Left ventricle myocardium inferior (tissue), 1 donor: ENCODE measurements at places on chromosomes 1 and 21. TPM values are rescaled to one million over a fixed set of nuclear protein-coding genes. Genes with fewer than 3 reads are reported as not detected.
A peak's percentile ranks its signal among the peaks of the same experiment; 100 is the strongest.

AADACL3 gene
- not detected for total RNA-seq

CFAP107 gene
- total RNA-seq = not detected

LCE1F gene
- total RNA-seq = not detected

DNA sequence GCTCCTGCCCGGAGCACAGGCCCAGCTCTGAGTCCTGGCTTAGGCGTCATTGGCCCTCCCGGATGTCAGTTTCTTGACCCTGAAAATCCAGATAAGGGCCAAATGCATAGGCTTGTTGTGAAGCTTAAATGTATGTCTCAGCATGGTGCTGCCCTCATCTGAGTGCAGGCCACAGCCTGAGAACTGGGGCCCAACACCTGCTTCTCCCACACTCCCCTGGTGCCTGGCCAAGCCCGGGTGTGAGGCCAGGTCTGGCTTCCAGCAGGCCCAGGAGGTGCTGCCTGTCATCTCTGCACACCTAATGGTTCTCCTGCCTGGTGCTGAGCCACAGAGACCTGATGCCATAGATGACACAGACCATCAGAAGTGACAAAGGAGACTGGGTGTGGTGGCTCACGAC is 14.0 kb downstream of the MX2 start:
- no peak overlapping the region for H3K4me3 ChIP-seq
- peaks cover 39% of the 10 kb centered on the region for H3K36me3 ChIP-seq
- no peaks in the 10 kb centered on the region for H3K27me3 ChIP-seq

DNA sequence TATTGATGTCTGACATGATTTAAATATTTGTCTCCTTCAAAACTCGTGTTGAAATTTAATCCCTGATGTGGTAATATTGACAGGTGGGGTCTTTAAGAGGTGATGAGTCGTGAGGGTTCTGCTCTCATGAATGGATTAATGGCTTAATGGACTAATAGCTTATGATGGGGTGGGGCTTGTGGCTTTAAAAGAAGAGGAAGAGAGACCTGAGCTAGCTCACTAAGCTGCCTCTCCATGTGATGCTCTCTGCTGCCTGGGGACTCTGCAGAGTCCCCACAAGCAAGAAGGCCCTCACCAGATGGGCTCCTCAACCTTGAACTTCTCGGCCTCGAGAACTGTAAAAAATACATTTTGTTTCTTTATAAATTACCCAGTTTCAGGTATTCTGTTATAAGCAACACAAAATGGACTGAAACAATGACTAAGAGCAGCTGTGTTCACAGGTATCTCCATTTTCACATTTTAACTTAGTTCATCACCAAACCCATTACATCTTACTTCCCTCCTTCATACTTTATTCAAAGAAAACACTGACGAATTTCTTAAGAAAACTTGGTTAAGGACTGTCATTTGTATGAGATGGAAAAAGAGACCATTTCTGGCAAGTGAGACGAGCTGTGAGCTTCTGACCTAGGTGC is 12.1 kb upstream of the AIM2 start:
- no peak for DNase-seq
- H3K4me1 ChIP-seq = no peaks in the 10 kb centered on the region
- H3K27ac ChIP-seq = no peak overlapping the region
- H3K4me3 ChIP-seq = no peak overlapping the region
- peaks cover 3% of the 10 kb centered on the region for H3K27me3 ChIP-seq

DNA sequence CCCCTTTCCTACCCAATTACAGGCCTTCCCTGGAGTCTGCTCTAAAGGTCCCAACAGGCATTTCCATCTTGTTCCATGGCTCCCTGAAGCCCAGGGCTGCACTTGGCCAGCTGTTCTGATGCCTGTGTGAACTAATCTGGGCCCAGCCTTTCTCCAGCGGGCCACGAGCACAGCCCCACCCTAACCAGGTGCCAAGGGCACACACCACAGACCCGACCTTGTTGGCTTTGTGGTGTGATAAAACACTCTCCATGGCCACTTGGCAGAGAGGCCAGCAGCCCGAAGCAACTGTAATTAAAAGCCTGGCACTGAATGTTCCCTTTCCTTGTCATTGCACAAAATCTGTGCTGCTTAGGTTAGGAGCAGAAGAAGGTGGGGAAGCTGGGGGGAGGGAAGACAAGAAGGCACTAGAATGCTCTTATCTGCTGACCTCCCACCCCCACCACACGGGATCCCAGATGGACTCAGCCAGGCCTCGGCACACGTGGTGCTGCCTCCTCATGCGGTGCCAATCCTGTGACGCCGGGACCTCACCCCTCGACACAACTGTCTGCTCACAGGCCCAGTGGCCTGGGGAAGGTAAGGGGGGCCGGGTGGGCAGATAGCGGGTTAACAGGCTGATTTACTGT is 9.9 kb downstream of the HCRTR1 start:
- peaks cover 42% of the 10 kb centered on the region for H3K36me3 ChIP-seq
- peak overlapping the region; percentile 95 for H3K27ac ChIP-seq
- H3K4me3 ChIP-seq = no peak overlapping the region
- peak; percentile 72 for DNase-seq
- H3K27me3 ChIP-seq = no peaks in the 10 kb centered on the region

DNA sequence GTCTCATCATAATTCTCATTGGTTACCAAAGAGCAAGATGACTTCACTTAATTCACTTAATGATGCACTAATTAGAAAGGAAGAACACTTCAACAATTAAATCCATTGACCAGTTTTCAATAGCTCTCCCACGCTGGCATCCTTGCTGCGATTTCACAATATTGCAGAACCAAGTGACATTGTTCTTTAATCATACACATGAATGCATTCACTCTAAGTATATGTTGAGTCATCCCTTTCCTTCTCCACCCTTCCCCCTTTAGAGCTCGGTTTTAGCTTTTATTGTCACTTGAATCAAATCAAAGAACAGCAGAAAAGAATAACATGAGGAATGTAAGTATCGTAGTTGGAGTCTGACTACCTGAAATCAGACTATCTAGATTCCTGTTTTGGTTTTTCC is 233.6 kb upstream of the FMN2 start:
- H3K4me3 ChIP-seq = no peak overlapping the region
- H3K4me1 ChIP-seq = no peaks in the 10 kb centered on the region
